ENCODE measurements at places on chromosomes 7 and 10.

GRCh38 chr10:77812741-77813140 is 113.8 kb downstream of the DLG5 start:
- no peak for DNase-seq

DNA sequence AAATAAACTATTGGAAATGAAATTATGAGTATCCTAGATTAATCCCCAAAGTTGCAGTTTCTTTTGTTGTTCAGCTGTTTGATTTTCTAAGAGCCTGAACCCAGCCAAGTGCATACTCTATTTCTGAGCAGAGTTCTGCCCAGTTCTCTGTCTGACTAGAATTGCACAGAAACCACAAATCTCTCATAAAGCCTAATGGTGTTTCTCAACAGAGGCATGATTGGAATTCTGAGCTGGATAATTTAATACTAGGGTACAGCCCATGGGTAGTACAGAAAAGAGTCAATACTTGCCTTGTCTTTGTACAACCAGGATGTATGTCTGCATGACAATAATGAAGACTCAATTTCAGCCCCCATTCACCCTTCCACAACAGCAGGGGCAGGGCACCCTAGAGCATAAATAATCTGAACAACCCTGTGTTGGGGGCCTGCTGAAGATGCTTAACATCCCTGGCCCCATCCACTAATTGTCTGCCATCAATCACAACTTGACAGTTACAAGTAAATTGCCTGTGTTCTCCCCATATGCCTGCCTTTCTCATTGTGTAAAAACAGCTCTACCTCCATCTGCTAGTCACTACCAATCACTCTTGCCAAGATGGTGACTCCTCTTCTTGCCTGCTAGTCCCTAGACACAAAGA is 114.4 kb downstream of the NPSR1 start:
- no peak for DNase-seq

GRCh38 chr7:66007232-66007631 is 25.2 kb upstream of the GUSB start:
- DNase-seq: no peak

GRCh38 chr7:66076462-66077329 is 1.1 kb downstream of the ASL start:
- DNase-seq: no peak

GRCh38 chr10:79383974-79384606 is 36.8 kb downstream of the PPIF start:
- DNase-seq: no peak

- no peak for DNase-seq
Observed at GRCh38 chr10:1467334-1468076, 269.8 kb downstream of the ADARB2 start.

DNA sequence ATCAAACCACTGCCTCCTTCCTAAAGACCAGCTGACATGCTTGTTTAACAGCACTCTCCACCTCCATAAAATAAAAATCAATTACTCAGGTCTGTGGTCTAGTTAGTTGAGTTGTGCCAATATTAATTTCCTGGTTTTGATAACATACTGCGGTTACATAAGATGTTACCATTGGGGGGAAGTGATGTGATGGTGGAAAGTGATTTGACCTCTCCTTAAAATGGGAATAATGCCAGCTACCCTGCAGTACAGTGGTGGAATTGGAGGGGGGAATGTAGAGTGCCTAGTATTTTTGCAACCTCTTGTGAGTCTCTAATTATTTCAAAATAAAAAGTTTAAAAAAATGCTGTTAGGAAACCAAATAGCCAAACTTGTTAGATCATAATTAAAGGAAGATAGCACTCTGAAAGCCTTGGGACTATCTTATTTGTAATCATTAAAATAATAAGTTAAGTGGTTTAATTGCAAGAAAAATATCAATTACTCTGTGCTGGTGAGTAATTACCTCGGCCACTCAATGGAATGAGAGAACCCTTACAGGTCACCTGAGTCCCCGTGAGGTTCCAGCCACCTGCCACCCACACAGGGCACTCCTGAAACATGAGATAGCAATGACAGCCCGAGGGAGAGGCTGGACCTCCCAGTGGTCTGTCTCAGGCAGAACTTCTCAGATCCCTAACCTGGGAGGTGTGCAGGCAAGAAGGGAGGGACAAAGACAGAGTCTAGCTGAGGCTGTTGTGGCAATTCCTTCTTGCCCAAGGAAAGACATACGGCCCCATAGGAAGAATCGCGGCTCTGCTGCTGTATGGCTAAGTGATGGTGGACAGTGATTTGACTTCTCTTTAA is 94.1 kb downstream of the SH3PXD2A start:
- DNase-seq: no peak

GRCh38 chr10:87656431-87657072 is 3.1 kb upstream of the PAPSS2 start:
- no peak for DNase-seq

GRCh38 chr7:46318276-46318675 is 397.2 kb upstream of the IGFBP3 start:
- DNase-seq: no peak

- no peak for DNase-seq
Observed at GRCh38 chr7:111705807-111706206, 143.5 kb upstream of the IMMP2L start.

Data from stimulated activated CD4-positive, alpha-beta T cell treated with anti-CD3 and anti-CD28 coated beads, Interleukin-4, amount 100 ng/mL, for 4 hours (primary cell).